ENCODE measurements at places on chromosomes 3 and 15.
A peak's percentile ranks its signal among the peaks of the same experiment; 100 is the strongest.

GRCh38 chr15:86316726-86317383 lies 237.2 kb downstream of the AGBL1 start:
- DNase-seq = no peak

- DNase-seq = peak; percentile 49
Measured at GRCh38 chr3:45554006-45554666, 40.4 kb upstream of the LIMD1 start.

GRCh38 chr3:150451329-150452048 lies 43.4 kb downstream of the TSC22D2 start:
- peak; percentile 45 for DNase-seq

DNA sequence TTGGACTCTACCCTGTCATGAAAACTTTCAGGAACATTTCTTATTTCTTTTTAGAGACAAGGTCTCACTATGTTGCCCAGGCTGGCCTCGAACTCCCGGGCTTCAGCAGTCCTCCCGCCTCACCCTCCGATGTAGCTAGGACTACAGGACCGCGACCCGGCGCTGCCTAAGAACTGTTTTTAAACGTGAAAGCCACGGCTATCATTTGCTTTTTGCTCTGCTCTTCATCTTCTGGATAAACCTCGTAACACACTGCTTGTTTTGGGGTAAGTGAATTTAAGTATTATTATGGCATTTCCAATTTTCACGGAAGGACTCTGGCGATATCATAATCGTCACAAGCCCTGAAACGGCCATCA lies 14.3 kb upstream of the CCNL1 start:
- DNase-seq = no peak

DNA sequence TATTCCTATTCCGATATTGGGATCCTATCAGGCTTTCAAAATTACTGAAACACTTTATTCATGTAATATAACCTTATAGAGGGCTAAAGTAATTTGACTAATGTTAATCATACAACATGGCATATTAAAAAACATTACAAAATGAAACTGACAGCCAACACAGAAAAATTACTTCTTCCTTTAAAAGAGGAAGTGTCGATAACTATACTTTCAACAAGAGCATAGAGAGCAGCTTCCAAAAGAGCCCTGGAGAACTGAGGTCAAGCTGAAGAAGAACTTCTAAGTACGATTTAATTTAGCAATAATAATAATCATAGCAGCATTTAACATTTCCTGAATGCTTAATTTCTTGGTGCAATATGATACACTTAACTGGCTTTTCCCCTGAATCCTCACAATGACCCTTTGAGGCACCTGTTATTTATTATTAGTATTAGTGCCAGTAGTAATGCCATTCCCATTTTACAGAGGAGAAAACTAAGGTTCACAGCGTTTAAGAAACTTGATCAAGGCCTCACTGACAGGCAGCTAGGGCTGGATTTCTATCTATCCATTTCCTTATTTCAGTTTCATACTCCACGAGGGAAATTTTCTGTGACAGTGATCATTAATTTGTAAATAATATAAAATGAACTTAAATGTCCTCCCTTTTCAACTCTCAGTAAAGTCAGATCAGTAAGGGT lies 181.6 kb downstream of the CFAP20DC start:
- DNase-seq = no peak

GRCh38 chr3:181292984-181293383 lies 303.4 kb upstream of the DNAJC19 start:
- DNase-seq = peak; percentile 14

GRCh38 chr3:43909149-43909548 lies 218.4 kb downstream of the ABHD5 start:
- DNase-seq = peak; percentile 40

DNA sequence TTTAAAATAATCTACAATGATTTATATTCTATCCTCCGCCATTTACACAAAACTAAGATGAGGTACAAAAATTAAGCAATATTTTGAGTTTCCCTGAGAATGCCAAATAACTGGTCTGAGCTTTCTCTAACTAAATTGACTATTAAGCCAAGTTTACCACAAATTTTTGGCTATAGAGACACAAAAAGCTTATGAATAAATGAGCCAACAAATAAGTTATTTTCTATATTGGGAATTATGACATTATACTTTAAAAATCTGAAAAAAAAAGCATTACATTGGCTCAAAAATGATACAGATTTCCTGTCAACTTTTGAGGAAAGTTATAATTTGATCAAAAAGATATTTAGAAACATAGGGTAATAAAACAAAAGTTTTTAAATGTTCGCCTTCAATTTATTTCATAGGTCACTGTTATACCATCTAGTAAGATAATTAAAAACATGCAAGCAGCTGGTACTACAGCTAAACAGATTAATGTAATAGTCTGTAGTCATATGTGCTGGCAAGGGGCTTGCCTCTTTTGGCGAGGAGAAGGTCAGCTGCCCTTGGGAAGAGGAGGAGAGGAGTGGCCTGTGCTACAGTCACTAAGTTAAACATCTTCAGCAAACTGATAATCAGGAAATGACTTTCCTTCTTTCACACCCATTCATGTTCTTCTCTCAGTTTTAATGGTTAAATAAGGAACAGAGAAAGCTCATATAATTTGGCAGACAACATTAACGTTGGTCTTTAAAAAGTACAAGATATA lies 318.5 kb downstream of the TBC1D5 start:
- DNase-seq = no peak

GRCh38 chr15:25763331-25763751 lies 99.8 kb downstream of the ATP10A start:
- no peak for DNase-seq

GRCh38 chr3:13597661-13598060 lies 48.7 kb downstream of the FBLN2 start:
- DNase-seq = no peak

DNA sequence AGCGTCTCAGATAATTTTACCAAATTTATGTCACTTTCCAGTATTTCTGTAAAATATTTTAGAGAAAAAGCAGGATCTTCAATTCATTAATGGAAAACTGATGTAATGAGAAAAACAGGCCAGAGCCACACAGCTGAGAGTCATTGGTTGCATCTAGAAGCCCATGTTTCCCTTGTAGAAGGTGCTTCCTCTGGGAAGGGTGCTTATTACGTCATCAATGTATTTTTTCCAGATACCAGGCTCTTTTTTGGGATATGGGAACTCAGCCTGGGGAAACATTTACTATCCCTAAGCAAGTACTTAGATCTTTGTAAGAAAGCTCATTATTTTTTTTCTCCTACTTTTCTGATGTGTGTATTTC lies 89.1 kb upstream of the PHLDB2 start:
- peak; percentile 30 for DNase-seq

- DNase-seq = peak; percentile 13
Measured at GRCh38 chr3:85360742-85361387, 402.1 kb downstream of the CADM2 start.

GRCh38 chr3:48024401-48024800 lies 8.2 kb upstream of the MAP4 start:
- no peak for DNase-seq

DNA sequence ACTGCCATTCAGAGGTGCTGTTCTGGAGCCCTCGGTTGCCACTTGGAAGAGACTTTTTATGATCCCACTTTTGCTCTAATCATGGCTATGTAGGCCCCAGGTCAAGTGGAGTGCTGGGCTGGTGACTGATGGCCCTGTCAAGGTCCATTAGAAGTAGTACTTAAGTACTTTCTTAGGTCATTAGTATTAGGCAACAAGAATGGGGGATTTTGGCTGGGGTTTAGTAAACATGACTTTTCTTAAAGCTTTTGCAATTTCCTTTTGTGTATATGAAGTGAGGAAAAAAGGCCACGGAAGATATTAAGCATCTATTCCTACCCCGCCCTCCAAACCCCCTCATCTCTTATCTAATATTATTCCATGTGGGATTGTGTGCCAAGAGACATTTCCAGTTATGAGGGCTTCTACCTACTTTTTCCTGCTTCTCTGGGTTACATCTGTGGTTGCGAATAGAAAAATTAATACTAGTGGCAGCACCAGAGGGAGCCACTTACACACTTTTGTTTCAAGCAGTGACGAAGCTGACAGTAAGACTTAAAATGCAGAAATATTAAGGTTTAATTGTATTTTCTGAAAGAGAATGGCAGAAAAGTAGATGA lies 13.9 kb downstream of the NLGN1 start:
- peak; percentile 59 for DNase-seq

- no peak for DNase-seq
Measured at GRCh38 chr15:58762731-58763130, 8.4 kb upstream of the MINDY2 start.

DNA sequence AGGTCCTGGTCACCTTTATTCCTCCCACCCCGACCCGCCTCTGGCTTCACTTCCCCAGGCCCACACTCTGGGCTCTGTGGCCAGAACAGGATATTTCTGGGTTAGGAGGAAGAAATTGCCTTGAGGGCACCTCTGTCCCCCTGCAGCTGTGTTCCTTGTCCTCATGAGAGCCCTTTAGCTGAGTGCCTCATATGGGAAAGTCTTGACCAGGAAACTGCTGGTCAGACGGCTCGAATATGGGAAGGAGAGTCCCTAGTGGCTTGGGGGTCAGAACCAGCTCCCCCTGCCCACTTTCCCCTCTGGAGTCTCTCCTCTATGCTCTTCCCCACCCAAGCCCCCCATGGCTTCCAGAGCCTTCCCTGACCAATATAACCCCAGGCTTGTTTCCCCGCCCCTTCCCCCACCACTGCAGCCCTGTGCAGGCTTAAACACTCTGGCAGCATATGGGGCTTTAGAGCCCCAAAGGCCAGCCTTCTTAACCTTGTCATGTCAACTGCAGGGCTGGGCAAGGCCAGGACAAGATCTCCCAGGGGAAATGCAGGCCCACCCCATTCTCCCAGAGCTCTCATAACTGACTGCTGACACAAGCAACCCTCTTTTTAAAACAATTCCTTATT lies 36.4 kb downstream of the SEC22C start:
- DNase-seq = no peak

DNA sequence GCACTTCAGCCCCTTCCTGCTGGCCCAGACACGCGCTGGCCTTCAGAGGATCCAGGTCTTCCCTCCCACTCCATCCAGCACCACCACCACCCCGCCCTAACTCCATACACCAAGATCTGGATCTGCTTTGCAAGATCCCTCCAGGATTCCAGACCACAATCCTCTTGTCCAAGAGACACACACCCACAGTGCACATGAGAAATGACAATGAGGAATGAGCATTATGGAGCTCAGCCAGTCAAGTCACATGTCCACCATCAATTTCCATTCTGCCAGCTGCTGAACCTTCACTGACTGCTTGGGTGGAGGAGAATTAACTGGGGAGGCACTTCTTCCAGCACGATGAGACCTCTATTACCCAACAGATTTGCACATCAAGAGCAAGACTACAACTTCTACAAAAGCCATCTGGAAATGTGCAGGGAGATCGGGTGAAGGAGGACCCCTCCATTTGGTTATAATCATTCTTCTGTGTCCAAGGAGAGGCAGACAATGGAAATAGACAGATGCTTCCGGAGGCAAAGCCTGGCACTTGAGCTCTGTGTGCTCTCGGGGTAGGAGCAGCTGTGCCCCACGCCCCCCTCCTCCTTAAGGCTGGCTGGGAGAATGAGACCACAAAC lies 12.3 kb upstream of the SPATA12 start:
- DNase-seq = peak; percentile 47

DNA sequence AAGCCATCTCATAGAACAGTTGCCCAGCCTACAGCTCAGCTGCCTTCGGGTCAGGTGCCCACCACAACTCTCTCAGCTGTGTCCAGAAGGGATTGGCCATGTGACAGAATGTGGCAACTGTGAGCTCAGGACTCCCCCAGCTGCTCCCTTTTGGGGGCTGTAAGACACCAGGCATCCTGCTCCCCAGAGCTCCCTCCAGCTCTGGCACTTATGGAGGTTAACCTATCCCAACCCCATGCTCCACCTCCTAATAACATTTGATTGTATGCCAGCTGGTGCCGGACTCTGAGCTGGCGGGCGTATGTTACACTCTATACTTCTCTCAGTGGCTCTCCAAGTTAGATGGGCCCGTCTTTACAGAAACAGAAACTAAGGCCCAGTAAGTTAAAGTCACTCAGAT lies 222.8 kb downstream of the FAM43A start:
- no peak for DNase-seq

- no peak for DNase-seq
Measured at GRCh38 chr3:44184319-44184953, 57.2 kb upstream of the TOPAZ1 start.

DNA sequence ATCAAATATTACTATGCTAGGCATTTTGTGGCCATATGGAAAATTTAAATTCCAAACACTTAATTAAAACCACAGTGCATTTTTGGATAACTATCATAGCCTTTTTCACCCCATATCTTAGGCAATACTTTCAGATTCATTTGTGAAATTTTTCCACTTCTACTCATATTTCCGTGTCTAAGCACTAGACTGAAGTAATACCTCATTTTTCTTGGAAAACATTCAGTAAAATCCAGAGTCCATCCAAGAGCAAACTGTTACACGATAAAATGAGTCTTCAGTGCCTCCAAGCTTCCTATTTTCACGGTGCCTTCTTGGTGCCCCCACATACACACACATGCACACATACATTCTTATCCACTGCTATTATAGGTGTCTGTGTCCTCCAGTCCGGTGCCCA lies 845.9 kb downstream of the TBL1XR1 start:
- DNase-seq = peak; percentile 9

GRCh38 chr3:12586403-12586802 lies 29.5 kb downstream of the MKRN2 start:
- no peak for DNase-seq

- DNase-seq = peak; percentile 18
Measured at GRCh38 chr3:102415553-102415952, 19.3 kb upstream of the ZPLD1 start.
